ENCODE measurements at places on chromosomes 13 and 19.
A peak's percentile ranks its signal among the peaks of the same experiment; 100 is the strongest.

DNA sequence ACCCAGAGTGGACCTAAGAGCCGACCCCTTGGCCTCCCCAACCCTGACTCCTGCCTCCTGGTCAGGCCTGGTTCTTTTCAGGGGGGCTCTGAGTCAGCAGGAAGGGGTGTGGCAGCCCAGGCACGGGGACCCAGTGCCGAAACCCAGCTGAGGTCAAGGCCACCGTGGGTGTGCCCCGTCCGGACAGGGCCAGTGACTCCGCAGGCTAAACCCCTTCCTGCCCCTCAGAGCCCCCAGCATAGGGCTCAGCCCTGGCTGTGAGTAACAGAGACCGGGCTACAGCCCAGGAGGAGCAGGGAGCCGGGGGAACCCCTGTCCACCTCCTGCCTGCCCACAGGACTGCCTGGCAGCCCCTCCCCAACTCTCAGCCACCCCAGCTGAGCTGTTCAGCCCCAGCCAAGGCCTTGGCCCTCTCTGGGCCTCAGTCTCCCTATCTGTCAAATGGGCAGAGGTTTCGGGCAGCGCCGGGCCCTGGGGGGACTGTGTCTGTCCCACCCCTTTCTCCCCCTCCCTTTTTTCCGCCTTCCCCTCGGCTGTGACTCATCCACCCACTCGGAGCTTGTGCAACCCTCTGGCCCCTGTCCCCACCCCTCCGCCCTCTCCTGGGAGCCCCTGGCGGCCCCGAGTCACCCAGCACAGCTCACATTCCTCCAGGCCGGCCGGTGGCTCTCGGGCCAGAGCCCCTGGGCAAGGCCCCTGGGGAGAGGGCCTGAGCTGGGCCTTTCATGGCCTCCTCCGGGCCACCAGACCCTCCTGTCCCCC, 8.6 kb downstream of the ZBTB7A start:
- DNase-seq = peak; percentile 42

GRCh38 chr19:28943651-28944050, 269.3 kb downstream of the UQCRFS1 start:
- no peak for DNase-seq

- DNase-seq = no peak
Observed at GRCh38 chr19:41407271-41407670, 9.7 kb downstream of the BCKDHA start.

- DNase-seq = no peak
Observed at GRCh38 chr13:113041293-113041690, 64.3 kb upstream of the F7 start.
